Activated CD4-positive, alpha-beta T cell treated with anti-CD3 and anti-CD28 coated beads for 24 hours (primary cell): ENCODE measurements at places on chromosomes 1 and 21.

DNA sequence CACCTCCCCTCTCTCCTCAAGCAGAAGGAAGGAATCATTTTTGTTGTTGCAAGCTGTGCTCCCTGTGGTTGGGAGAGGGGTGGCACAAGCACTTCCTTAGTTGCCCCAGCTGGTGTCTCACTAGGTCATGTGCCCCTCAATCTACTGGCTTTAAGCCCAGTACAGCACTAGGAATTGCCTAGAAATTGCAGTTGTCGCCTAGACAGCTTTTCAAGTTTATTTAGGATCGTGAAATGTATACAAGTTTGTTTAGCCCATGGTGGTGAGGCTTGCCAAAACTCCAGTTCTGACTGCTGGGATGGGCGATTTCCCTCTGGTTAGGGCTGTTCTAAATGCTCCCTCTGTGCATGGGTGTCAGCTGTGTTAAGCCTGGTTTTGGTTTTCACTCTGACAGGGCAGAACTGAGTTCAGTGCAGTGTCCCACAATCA lies 126.8 kb upstream of the ZNF644 start:
- no peak for DNase-seq

- DNase-seq, result no peak
Observed at GRCh38 chr1:58815686-58816071, 31.8 kb upstream of the JUN start.

GRCh38 chr1:242023805-242024204 lies 24.9 kb upstream of the MAP1LC3C start:
- no peak for DNase-seq

GRCh38 chr1:5908461-5909375 lies 83.5 kb downstream of the NPHP4 start:
- DNase-seq, result no peak

DNA sequence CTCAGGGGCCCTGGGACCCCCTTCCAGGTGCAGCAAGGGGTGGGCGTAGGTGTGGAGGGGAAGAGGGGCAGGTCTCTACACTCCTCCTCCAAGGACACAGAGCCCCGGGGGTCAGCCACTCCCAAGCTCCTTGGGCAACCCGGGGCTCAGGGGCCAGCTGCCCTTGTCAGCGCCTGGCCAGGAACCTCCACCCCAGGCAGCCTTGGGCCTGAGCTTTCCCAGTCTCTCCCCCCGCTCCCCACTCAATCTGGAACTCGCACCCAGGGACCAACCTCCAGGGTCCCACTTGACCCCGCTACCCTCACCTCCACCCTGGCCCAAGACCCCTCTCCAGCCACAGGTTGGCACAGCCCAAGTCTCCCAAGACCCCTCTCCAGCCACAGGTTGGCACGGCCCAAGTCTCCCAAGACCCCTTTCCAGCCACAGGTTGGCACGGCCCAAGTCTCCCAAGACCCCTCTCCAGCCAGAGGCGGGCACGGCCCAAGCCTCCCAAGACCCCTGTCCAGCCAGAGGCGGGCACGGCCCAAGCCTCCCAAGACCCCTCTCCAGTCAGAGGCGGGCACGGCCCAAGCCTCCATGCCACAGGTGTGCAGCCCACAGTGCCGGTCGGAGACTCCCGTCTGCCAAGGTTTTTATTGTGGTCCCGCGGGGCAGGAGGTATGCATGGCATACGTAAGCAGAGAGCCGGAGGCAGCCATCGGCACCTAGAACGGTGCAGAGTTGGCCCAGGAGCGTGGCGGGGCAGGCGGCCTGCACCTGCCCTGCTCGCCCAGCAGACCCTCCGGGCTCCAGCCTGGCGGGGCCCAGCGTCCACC lies 3.0 kb downstream of the TNFRSF4 start:
- DNase-seq, result no peak

DNA sequence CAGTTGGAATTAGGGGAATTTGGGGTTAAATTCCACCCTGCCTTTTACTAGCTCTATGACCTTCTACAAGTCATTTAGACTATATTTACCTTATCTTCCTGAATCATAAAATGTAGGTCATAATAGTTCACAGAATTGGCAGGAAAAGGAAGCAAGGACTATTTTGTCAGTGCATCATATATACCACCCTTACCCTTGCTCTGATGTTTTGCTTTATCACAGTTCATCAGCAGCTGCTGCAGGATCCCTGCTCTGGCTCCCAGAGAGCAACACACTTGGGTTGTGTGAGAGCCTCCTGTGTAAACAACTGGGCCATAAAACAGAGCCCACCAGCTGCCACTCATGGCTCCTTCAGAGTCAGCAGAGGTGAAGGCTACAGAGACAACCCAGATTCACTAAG lies 631.6 kb upstream of the CAMK1G start:
- DNase-seq, result no peak

GRCh38 chr1:239164451-239165180 lies 221.8 kb upstream of the CHRM3 start:
- DNase-seq, result no peak

- no peak for DNase-seq
Observed at GRCh38 chr1:118388301-118388959, 203.4 kb upstream of the SPAG17 start.

DNA sequence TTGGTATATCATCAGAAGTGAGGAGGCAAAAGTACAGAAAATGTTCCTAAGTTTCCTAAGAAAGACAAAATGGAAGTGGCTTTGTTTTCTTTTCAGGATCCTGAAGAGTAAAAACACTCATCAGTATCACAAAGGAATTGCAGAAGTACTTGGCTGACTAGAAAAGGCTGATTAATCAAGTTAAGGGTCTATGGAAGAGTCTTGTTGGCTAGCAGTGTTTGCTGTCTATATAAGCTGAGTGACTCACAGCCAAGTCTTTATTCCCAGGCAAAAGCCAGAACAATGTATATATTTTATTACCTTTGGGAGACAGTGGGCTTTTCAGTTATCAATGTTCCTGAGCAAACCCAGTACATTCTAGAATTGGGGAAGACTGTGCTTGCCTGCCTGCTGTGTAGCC lies 777.0 kb downstream of the PLA2G4A start:
- no peak for DNase-seq

DNA sequence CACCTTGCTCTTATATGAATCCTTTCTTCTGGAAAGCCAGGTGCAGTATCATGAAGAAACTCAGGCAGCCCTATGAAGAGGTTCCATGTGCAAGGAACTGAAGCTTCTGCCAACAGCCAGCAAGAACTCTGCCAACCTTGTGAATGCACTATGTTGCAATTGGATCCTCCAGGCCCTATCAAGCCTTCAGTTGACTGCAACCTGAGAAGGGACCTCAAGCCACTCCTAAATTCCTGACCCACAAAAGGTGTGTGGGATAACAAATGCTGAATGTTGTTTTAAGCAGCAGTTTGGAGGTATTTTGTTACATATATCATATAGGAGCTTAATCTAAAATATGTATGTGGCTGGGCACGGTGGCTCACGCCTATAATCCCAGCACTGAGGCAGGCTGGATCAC lies 84.0 kb downstream of the RERE start:
- no peak for DNase-seq

DNA sequence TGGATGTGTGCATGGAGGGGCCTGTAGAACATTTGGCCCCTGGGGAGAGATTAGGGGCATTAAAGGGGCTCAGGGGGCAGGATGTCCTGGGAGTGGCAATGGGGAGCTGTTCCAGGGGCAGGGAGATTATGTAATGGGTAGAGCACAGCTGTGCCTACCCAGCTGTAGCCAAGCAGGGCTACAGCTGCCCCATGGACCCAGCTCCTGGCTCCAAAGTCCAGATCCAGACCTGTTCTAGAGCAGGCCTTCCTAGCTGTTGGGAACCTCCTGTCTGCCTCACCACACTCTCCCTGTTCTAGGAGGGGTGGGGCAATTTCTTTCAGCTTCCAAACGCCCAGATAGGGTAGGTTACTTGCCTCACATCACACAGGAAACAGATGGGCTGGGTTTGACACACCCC lies 5.6 kb downstream of the RPS6KA1 start:
- no peak for DNase-seq

- DNase-seq, result no peak
Observed at GRCh38 chr1:22201023-22201422, 58.1 kb upstream of the WNT4 start.

- DNase-seq, result no peak
Observed at GRCh38 chr1:200550367-200550766, 70.2 kb downstream of the KIF14 start.

- DNase-seq, result no peak
Observed at GRCh38 chr1:84960371-84960770, 36.5 kb downstream of the MCOLN2 start.

GRCh38 chr1:53214376-53214940 lies 6.0 kb downstream of the CZIB start:
- no peak for DNase-seq

DNA sequence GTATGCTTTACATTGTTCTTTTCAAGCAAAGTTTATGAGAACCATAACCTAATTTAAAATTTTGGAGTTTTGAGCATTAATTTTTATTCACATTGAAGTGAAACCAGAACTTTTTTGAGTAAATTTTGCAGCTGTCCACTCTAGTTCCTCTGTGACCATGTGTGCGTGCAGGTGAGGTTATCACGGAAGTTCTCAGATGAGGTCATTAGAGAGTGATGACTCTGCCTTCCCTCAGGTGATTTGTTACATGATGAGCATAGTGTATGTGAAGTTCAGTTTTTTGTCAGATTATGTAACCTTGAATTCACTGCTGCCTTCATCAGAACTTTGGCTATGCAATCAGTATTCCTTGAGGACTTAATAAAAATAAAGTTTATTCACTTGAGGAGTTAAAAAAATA lies 828.2 kb downstream of the ADGRL2 start:
- no peak for DNase-seq

- no peak for DNase-seq
Observed at GRCh38 chr1:31855038-31855845, 39.4 kb upstream of the SPOCD1 start.

DNA sequence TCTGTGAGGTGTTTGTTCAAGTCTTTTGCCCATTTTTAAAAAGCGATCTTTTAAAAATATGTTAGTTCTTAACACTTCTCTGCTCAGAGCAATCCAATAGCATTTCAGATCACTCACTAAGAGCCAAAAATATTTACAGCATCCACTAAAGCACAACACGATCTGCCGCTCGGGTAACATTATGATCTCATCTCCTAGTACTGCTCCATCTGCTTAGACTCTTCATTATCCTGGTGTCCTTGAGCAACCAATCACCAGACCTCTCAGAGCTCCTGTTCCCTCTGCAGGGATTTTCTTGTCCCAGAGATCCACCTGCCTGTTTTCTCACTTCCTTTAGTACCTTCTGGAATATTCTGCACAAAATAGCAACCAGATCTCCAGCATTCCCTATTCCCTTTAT lies 235.3 kb upstream of the ESRRG start:
- DNase-seq, result no peak

- no peak for DNase-seq
Observed at GRCh38 chr1:186708694-186709097, 28.5 kb upstream of the PTGS2 start.

DNA sequence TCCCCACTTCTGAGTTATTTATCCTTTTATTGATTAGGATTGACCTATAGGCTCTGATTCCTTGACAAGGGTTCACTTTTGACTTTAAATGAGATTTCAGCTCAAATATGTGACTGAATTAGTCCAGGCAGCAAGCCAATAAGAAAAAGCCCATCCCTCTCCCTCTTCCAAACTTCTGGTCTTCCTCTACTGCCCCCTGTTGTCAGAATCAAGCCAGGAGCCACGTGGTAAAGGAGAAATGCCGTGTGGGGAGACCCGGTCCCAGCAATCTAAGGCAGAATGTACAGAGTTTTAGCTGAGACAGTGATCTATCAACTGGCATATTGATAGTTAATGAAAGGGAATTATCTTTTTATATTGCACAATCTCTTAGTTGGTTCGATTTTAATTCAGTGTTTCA lies 5.2 kb downstream of the ADAMTS5 start:
- DNase-seq, result no peak

DNA sequence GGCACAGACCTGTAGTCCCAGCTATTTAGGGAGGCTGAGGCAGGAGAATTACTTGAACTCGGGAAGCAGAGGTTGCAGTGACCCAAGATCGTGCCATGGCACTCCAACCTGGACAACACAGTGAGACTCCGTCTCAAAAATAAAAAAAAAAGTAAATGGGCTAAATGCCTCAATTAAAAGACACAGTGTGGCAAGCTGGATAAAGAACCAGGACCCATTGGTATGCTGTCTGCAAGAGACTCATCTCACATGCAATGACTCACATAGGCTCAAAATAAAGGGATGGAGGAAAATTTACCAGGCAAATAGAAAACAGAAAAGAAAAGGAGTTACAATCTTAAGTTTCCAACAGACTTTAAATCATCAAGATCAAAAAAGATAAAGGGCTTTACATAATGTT lies 40.3 kb downstream of the ACBD6 start:
- DNase-seq, result no peak

DNA sequence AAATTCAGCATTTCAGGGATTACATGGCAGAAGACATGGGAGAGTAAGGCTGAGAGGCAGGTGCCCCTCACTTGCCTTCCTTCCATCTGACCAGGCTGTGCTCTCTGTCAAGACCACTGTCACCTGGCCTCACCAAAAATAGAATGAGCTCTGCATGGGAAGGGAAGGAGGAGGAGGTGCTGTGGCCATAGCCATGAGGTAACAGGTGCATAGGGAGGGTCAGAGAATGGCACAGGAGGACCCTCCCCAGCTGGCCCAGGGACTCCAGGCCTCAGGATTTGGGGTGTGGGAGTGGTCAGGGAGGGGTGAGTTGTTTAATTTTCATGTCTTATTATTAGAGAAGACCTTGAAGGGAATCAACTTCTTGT lies 192.3 kb downstream of the FCRL5 start:
- DNase-seq, result no peak

DNA sequence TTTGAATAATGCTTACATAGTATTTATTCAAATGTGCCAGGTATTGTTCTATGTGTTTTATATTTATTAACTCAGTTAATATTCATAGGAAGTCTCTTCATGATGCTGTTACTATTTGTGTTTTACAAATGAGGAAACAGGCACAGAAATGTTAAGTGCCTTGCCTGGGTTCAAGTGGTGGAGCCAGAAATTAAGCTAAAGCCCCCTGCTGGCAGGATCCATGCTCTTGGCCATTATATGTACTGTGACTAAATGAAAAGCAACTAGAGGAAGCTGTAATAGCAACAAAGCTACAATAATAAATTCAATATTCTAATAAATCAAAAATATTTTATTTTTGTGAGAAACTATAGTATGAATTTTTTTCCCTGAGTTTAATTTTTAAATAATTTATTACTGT lies 30.0 kb downstream of the IARS2 start:
- no peak for DNase-seq

DNA sequence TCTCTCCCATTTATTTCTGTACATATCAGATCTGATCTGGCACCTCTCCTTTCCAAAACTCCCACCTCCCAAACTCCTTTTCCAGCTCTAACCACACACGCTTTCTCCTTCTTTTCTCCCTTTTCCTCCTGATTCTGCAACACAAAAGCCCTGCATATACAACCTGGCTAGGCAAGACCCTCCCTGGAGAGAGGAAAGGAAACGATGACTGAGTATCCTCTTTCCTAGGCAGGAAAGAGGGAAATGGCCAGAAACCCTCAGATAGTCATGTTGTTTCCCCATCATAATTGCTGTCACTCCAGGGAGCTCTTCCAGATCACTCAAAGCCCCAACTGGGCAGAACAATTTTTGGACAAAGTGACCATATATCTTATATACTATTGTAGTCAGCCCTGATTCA lies 32.3 kb upstream of the PRELP start:
- no peak for DNase-seq

- DNase-seq, result no peak
Observed at GRCh38 chr1:205068457-205069040, 15.7 kb downstream of the TMEM81 start.

- DNase-seq, result no peak
Observed at GRCh38 chr1:206843626-206844025, 21.8 kb upstream of the IL20 start.
